ENCODE measurements at places on chromosomes 1 and 21.

DNA sequence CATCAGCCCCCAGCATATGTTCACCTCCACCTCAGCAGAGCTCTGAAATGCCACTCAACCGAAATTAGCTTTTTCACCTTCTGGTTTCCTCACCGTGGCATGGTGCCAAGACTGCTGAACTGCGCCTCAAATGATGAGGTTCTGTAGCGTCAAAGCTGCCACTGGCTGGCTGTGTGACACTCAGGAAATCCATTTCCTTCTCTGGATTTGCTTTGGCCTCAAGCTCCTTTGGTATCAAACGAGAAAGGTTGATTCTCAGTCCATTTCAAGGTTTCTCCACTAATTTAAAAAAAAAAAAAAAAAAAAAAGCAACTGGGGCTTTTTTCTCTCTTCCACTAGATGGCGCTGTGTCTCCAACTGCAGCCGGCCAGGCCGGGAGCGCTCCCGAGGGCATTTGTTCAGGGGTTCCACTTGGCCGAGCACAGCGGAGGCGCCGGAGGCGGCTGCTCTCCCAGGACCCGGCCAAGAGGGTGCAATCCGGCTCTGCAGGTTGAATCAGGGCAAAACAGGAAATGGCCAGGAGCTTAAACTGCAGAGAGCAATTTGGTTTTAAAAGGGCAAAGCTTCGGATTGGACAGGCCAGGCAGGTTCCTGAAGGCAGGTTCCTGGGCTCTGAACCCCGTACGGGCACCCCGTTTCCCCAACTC lies 26.5 kb upstream of the PLA2G2C start:
- peak; percentile 66 for DNase-seq

DNA sequence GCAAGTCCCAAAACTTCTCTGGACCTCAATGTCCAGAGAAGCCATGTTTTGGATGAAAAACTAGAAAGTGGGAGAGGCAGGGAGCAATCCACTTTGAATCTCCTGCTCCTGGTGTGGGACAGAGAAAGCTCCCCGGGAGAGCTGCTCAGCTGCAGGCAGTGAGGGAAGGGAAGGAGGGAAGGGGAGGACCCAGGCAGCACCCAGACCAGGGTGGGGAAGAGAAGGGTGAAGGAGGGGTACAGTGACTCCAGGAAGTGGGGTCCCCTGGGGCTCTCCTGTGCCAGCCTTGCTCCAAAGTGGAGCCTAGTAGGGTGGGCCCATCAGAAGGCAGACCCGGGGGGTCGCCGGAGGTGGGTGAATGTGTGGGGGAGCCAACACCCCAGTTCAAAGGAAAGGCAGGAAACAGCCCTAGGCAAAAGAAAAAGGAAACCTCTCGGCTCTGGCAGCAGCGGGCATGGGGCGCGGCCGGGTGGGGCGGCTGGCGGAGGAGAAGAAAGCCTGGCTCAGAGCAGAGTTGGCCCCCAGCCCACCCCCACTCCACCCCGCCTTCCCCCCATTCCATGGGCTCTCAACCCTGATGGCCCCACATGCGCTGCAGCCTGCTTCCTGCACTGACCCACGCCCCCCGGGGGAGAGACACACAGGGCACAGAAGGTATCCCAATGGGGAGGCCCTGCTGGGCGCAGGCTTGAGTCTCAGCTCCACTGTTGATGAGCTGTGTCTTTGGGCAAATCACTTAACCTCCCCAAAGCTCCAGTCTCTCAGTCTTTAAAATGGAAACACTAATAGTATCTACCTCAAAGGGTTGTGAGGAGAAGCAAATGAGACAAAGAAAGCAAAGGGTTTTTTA lies 5.7 kb downstream of the LGR6 start:
- DNase-seq, result peak; percentile 31

DNA sequence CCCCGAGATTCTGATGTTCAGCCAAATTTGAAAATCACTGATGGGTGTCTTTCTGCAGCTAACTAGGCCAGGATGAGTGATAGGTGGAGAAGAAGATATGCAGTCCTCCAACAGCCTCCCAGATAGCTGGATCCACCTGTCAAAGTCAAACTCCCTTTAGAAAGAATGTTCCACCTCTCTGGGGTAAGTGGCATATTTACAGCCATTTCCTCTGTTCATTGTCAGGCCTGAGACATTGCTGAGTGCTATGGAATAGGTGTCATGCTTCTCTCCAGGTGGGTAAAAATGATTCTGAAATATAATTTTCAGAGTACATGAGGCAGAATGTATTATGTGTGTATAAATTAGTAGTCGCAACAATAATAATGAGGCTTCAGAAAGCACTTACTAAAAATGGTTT lies 316.8 kb downstream of the TTLL7 start:
- DNase-seq, result no peak

DNA sequence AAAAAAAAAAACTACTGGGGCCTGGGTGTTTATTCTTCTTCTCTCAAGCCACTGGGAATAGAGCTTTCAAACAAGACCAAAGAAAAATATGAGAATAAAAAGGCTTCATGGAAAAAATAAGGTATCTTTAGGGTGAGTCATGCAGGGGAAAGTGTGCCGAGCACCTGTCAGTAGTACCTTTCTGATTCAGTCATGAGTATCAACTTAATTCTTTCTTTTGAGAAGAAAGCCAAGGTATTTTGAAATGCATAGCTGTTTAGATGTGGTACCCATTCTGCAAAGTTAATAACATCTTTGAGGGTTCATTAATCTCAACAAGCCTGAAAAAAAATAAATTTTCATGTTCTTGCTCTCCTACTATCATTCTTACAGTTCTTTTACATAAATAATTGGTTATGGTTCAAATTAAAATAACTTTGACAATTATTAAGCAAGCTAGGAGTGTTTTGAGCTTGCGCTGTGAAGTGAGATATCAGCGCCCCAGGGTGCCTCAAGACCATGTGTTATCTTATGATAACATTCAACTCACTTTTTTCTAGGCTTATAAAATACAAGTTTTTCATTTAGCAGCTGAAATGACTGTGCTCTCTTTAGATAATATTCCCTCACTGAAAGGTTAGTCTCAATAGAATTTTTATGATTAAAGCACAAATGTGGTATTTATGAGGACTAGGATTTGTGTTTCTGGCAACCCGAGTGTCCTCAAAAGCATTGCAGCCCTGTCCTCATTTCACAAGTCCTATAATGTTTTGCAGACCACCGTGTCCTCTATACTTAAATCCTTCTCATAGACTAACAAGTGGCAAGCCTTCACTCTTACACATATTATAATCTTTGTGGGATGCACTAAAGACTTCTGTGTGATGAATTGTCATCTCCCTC lies 138.6 kb downstream of the SLC44A5 start:
- no peak for DNase-seq

GRCh38 chr1:160056648-160057169 lies 13.3 kb downstream of the KCNJ10 start:
- no peak for DNase-seq

GRCh38 chr1:5993556-5994491 lies 1.6 kb upstream of the NPHP4 start:
- peak; percentile 17 for DNase-seq

DNA sequence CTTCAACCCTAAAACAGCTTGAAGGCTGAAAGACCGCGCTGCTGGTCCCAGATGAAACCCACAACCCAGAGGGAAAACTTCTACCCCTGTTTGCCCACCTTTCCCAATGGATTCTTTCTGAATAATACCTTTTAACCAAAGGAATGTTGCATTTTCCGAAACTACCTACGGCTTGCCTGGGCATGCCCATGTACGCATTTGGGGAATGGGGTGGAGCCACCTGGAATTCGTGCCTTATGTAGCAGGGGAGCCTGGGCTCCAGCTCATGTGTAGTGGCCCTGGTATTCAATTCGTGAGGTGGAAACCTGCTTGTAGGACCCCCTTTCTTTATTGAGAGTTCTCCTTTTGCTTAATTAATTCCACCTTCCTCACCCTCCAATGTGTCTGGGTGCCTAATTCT lies 256.6 kb upstream of the RGS18 start:
- DNase-seq, result no peak

DNA sequence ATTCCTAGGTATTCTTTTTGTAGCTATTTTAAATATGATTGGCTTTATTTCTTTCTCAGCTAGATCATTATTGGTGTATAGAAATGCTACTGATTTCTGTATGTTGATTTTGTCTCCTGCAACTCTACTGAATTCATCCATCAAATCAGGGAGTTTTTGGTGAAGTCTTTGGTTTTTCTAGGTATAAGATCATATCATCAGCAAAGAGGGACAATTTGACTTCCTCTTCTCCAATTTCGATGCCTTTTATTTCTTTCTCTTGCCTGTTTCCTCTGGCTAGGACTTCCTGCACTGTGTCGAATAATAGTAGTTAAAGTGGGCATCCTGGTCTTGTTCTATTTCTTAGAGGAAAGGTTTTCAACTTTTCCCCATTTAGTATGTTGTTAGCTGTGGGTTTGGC lies 27.5 kb upstream of the PRKACB start:
- DNase-seq, result no peak

DNA sequence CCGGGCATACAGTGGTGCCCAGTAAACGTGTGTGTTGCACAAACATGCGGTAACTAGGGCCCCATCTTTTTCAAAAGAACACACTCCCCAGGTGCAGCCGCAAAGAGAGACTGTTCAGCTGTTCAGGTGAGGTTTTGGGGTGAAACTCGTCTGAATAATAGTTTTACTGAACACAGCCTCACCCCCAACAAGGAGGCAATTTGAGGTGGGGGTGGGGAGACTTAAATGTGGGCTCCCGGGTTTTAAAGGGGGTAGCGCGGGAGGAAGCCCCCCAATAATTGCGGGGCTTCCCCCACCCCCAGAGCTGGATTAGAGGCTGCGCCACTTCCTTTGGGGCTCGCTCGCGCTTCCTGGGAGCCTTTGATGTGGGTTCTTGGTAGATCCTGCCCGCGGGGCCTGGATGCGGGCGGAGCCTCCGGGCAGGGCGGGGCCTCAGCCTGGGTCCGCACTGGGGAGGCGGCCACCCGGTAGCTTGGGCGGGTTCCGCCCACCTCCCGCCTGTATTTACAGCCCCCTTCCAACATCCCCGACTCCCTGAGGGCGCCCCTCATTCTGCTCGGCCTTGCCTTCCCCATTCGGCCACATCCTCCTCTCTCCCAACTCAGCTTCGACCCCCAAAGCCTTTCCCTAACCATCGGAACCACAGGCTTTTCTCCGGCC lies 6.4 kb upstream of the EPHA2 start:
- DNase-seq, result no peak

GRCh38 chr1:234838182-234838581 lies 228.2 kb upstream of the IRF2BP2 start:
- no peak for DNase-seq

- DNase-seq, result no peak
Measured at GRCh38 chr1:62321446-62321845, 2.2 kb upstream of the KANK4 start.

- peak; percentile 29 for DNase-seq
Measured at GRCh38 chr1:237043846-237044636, 2.1 kb downstream of the RYR2 start.

- no peak for DNase-seq
Measured at GRCh38 chr1:227788271-227789083, 27.0 kb upstream of the PRSS38 start.

GRCh38 chr1:78526496-78526895 lies 35.7 kb downstream of the PTGFR start:
- DNase-seq, result no peak

- DNase-seq, result no peak
Measured at GRCh38 chr21:44734026-44734745, 22.8 kb upstream of the TSPEAR start.

DNA sequence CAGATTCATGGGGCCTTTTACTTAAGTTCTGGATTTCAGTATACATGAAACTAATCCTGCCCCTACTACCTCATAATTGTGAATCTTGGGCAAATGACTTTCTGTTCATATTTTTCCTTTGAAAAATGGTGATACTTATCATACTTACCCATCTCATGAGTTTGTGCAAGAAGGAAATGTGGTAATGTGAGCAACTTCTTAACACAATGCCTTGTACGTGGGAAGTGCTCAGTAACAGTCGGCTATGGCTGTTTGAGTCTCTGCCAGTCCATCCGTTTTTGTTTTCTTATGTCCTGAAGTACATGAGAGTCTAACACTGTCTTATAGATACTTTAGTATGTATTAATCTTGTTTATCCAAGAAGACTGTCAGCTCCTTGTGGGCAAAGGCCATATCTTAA lies 86.5 kb downstream of the PATJ start:
- DNase-seq, result no peak

- no peak for DNase-seq
Measured at GRCh38 chr21:23475281-23476219, 2131.7 kb downstream of the MRPL39 start.

- DNase-seq, result peak; percentile 53
Measured at GRCh38 chr1:45892068-45892785, 88.8 kb downstream of the MAST2 start.

GRCh38 chr1:114368560-114369255 lies 142.3 kb downstream of the TRIM33 start:
- DNase-seq, result no peak

- peak; percentile 80 for DNase-seq
Measured at GRCh38 chr1:53393325-53393792, 65.5 kb upstream of the LRP8 start.

- no peak for DNase-seq
Measured at GRCh38 chr1:223708001-223708359, 4.4 kb upstream of the CAPN2 start.

DNA sequence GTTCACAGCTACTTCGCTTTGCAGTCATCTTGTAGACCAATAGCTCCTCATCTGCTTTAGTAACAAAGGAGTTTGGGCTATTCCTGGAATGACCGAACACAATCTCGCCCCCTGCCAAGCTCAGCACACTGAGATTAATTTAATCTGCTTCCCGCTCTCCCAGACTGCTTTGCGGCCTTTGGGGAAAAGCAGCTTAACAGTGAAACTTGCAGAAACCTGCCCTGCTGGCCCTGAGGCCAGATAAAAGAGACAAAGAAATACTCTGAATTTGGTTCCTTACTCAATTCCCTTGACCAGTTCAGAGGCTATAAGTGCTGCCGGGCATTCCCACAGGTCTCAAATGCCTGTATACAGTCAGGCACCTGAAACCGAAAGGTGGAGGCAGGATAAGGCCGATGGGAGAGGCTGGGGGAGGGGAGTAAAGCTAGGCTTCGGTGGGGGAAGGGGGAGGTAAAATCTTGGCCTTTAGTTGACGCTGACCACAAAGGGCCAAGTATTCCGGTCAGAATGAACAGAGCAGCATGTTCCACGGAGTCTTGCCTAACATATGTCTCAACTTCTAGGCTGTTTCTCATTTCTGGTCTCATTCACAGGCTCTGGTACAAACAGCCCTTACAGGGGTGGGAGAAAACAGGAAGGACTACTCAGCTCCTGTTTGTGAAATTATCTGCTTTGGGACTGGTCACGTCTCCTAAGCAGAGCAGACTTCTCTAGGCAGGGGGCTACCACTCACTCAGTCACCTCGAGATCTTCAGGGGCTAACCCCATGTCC lies 17.7 kb upstream of the A3GALT2 start:
- DNase-seq, result peak; percentile 72

GRCh38 chr1:216700779-216701178 lies 22.4 kb downstream of the ESRRG start:
- DNase-seq, result no peak

DNA sequence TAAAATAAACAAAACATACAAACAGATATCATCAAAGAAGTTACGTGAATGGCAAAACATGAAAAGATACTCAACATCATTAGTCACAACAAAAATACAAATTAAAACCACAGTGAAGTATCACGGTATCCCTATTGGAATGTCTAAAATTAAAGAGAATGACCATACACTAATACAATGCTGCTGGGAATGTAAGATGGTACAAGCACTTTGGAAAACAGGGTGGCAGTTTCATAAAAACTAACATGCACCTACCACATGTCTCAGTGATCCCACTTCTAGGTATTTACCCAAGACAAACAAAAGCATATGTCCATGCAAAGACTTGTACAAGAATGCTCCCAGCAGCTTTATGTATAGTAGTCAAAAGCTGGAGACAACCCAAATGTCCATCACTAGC lies 69.1 kb downstream of the HSF2BP start:
- no peak for DNase-seq

- no peak for DNase-seq
Measured at GRCh38 chr1:65039508-65039907, 73.2 kb upstream of the JAK1 start.
